Ovary (tissue), 10 donors: ENCODE measurements at places on chromosomes 2 and 18. TPM values are rescaled to one million over a fixed set of nuclear protein-coding genes. Genes with fewer than 3 reads are reported as not detected.

The DYSF gene
- 5.1 TPM for total RNA-seq

DNA sequence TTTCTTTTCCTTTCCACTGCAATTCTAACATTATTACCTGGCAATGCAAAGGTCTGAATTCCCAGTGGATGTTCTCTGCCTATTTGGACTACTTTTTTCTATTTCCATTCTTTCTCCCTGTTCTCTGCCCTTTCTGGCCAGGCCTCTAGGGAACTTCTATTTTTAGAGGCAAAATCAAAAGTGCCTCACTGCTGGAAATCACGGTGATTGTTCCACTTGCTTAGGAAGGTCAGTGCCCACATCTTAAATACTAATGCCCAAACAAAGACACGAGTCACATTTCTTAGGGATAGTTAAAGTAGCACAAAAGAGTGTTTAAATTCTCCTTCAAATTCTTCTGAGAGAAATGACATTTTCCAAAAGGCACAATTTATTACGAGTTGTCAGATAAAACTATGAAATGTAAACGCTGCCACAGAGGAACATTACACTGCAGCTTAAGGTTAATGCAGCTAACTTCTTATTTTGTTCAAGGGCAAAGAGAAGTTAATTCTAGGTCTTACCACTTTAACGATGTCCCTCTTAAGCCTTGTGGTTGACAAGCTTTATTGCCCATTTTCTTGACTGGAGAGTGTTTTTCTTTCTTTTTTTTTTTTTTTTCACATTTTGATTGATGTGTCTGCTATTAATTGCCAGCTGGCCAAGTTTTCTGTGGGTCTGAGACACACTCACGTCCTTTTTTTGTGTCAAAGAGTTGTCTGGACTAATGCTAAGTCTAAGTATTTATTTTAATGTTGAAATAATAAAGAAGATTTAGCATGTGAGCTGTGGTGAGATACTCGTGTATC, 34.7 kb downstream of the ST6GAL2 start:
- H3K4me3 ChIP-seq: no peak overlapping the region
- no peaks in the 10 kb centered on the region for H3K27me3 ChIP-seq
- H3K27ac ChIP-seq: no peak overlapping the region
- peaks cover 9% of the 10 kb centered on the region for H3K4me1 ChIP-seq
- H3K36me3 ChIP-seq: no peaks in the 10 kb centered on the region
- DNase-seq: no peak

GRCh38 chr2:26968001-26968400, 2.4 kb upstream of the MAPRE3 start:
- no peaks in the 10 kb centered on the region for H3K36me3 ChIP-seq
- H3K4me3 ChIP-seq: no peak overlapping the region
- no peak overlapping the region for H3K27ac ChIP-seq
- no peak for DNase-seq
- H3K27me3 ChIP-seq: no peaks in the 10 kb centered on the region

DNA sequence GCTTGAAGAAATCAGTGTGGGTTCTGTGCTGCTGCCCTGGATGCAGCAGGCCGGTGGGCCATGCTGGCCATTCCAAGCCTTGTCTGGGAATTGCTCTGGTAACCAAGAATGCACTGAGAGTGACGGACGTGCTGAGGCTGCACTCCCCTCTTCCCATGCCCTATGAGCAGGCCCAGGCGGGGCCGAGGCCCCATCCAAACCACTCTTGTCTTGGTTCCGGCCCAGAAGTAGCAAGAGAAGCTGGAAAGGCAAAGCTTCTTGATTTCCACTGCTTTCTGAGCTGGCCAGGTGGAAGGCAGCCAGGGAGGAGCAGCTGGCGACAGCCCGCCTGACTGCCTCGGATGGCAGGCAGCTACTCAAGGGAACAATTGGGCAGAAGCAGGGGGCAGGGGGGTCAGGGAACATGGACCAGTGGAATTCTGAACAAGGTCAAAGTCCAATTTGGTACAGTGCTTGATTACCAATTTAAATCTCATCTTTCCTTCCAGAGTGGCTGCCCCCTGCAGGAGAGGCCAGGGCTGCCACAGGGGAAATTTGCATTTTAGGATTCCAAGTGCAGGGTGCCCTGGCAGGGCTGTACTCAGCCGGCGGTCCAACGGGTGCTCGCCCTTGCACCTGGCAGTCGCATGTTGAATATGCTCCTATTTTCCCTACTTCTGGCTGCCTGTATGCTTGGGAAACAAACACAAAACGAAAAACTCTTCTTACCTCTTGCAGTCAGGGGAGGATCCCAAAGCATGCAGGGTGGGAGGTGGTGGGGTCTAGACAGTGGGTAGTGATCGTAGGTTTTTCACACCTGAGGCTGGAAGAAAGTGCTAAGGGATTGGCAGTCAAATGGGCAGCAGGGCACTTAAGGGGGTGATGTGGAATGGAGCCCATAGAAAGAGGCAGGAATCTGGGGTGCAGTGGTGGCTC, 67.3 kb downstream of the LIPG start:
- no peak overlapping the region for H3K27ac ChIP-seq
- no peaks in the 10 kb centered on the region for H3K36me3 ChIP-seq
- no peak overlapping the region for H3K4me3 ChIP-seq
- peak; percentile 54 for DNase-seq
- H3K4me1 ChIP-seq: peaks cover 5% of the 10 kb centered on the region

DNA sequence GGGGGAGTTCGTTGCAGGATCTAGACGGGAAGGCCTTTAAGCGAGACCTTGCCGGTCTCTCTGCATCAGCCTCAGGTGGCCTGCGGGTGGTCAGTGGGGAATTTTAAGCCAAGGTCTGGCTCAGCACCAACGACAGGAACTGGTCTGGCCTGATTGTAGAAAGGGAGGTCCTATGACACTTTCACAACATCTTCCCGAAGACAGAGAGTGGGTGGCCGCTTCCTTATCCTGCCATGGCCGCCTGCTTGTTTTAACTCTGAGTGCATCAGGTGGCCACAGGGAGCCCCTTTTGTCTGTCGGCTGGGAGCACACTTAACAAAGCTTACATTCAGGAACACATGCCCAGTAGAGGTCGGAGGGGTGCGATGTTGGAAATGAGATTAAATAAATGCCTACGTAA, 363.7 kb upstream of the MYT1L start:
- H3K36me3 ChIP-seq: no peaks in the 10 kb centered on the region
- peaks cover 3% of the 10 kb centered on the region for H3K4me1 ChIP-seq

DNA sequence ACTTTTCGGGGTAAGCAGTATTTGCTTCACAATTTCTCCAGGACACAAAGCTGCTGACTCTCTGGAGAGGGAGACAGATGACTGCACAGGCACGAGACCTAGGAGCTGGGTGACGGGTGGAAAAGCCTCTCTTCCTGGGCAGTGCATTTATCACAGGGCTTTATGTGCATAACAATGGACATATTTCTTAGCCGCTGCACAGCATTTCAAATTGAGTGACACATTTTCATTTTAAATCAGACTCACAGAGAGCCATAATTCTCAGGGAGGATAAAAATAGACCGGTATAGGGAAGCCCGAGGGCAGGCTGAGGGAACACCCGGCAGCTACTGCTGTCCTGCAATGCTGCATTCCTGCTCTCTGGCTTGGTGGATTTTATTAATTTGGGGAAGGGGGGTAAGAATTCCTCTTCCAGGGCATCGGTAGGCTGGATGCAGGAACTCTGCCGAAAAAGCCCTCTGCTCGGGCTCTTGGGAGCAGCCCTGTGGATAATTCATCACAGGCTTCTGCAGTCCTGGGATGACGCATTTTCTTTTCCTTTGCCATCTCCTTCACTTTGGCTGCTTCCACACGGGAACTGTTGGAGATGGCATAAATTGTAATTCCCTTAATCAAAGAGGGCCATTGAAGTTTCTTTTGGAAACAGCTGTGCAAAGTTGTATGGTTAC, 108.1 kb upstream of the ACAA2 start:
- DNase-seq: no peak
- H3K4me1 ChIP-seq: no peaks in the 10 kb centered on the region
- no peaks in the 10 kb centered on the region for H3K27me3 ChIP-seq

The OTOS gene
- total RNA-seq: not detected

DNA sequence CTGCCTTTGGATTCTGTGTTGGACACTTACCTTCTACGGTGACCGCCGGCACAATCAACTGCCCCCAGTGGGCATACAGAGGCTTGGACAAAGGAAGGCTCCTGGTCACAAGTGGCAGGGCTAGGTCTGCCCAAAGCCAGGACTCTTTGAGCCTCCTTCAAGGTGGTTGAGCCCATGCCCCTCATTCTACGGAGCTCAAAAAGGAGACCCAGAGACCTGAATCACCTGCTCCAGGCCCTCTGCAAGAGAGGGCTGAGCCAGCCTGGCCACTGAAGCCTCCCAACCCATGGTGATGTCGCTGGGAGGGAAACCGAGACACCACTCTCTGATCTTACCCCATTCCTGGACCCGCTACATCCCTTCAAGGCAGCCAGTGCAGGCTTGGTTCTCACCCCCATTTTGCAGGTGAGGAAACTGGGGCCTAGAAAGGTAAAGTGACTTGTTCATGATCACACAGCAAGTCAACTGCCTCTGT, 87.9 kb downstream of the INHBB start:
- no peak for DNase-seq
- H3K27me3 ChIP-seq: no peaks in the 10 kb centered on the region
- no peaks in the 10 kb centered on the region for H3K36me3 ChIP-seq
- no peaks in the 10 kb centered on the region for H3K4me1 ChIP-seq

The PLEKHM3 gene
- 15.8 TPM for total RNA-seq
